ENCODE measurements at places on chromosomes 6 and 20.

DNA sequence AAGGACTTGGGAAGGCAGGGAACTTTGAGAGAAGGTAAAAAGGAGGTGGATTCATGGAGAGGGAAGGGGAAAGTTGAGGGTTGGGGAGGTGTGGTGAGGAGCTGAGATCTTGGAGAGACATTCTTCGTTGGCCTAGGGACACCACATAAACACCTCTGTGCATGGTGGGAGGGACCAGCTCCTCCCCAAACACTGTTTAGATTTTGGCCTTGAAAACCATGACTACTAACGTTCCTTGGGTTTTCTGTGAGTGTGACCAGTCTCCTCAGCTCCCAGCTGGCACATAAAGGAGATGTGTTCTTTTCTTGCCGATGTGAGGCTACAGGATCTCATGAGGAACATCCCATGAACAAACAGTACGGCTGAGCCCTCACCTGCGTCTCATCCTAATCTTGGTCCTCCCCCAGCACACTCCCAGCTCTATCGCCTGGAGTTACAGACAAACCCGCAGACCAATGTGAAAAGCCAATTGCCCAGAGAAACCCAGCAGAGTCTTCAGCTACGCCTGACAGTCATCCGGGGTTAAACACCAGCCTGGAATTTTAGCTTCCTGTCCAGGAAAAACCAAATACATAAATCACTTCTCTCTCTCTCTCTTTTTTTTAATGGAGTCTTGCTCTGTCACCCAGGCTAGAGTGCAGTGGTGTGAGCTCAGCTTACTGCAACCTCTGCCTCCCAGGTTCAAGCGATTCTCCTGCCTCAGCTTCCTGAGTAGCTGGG, 22.0 kb upstream of the DDR1 start:
- no peak for DNase-seq

DNA sequence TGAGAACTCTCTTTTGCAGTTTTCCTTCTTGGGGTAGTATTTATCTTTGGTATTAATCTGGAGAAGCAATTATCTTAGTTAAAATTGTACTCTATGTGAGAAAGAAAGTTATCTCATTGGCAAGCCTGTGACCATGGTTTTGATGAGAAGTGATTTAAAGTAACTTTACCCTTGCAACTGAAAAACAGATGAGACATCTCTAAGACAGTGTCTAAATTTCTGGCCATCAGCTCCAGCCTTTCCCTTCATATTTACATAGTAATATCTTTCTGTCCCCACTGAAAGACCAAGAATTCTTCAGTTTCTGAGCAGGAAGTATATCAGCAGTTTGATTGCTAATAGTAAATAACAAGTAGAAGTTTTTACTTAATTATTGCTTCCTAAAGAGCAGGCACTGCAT, 386.1 kb upstream of the SYNCRIP start:
- DNase-seq = no peak

- DNase-seq = no peak
These were observed 115.1 kb downstream of the JAG1 start for GRCh38 chr20:10558635-10559187.

DNA sequence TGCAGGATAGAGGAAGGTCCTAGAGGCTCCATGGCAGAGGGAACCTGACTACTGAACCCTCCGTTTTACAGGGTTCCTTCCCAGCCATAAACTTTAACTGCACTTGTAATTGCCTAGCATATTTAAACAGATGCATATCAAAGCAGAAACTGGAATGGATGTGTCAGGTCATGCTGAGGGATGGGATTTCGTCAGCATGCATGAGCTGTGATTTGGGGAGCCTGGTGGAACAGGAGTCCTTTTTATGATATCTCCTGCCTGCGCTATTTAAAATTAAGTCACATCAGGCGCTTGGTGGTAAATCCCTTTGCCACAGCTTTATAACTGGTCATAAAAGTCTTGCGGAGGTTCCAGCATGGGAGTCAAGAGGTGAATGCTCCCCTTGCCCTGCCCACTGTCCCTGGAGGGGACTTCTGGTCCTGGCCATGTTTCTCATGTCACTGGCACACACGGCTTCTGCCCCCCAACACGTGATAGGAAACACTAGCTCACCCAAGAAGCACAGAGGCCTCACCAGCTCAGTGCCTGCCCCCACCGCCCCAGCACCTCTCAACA, 26.0 kb upstream of the PCMTD2 start:
- DNase-seq = no peak

DNA sequence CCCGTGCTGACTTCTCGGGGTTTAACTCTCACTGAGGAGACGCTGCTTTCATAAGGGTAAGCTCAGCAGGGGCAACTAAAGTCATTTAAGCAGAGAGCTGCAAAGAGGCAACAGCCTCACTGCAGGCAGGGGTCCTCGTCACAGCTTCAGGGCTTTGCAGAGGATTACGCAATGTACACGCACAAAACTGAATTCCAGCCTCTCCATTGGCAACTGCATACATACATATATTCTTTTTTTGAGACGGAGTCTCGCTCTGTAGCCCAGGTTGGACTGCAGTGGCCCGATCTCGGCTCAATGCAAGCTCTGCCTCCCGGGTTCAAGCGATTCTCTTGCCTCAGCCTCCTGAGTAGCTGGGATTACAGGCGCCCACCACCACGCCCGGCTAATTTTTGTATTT, 2.4 kb downstream of the GMEB2 start:
- no peak for DNase-seq
